ENCODE measurements at places on chromosomes 11 and 22. TPM values are rescaled to one million over a fixed set of nuclear protein-coding genes. Genes with fewer than 3 reads are reported as not detected.

GRCh38 chr22:50436015-50436830 is 38.6 kb downstream of the SBF1 start:
- no peak for DNase-seq

DNA sequence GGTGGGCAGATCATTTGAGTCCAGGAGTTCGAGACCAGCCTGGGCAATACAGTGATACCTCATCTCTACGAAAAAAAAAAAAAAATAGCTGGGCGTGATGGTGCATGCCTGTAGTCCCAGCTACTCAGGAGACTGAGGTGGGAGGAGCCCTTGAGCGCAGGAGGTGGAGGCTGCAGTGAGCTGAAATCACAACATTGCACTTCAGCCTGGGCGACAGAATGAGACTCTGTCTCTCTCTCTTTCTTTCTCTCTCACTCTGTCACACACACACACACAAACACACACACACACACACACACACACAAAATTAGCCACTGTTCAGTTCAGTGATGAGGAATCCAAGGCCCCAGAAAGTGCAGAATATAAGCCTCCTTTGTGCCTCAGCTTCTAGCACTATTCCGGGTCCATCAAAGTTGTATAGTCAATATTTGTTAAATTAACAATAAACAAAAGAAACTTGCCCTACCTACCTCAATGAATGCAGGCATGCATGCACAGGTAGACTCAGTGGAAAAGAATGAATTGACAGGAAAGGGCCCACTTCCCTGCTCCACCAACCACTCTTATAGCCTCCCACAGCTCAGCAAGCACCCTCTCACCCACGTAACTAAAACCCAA is 3.9 kb upstream of the SMIM35 start:
- DNase-seq, result no peak

DNA sequence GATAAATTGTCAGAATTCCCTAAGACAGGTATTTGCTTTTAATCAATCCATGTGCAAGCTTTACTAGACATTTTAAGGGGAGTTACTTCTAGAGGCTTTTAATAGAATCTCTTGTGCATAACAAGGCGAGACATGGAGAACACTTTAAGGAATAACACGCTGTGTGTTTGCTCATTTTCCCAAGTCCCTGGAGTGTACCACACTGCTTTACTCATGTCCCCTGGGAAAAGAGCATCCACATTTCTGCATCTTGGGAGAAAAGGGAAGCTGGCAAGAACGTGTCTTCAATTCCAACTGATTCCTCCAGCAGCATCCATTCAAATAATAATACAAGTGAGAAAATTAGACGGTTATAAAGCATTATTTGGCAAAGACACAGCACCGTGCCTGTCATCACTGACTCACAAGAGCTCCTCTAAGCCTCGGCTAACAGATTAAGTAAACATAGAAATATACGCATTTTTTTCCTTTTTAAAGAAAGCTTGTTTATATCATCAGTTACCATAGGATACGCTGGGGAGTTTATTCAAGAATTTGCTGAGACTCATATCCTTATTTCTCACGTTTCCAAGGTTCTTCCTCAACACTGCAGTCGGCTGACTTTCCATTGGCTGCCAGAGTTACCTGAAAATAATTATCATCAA is 121.5 kb downstream of the CD44 start:
- no peak for DNase-seq

DNA sequence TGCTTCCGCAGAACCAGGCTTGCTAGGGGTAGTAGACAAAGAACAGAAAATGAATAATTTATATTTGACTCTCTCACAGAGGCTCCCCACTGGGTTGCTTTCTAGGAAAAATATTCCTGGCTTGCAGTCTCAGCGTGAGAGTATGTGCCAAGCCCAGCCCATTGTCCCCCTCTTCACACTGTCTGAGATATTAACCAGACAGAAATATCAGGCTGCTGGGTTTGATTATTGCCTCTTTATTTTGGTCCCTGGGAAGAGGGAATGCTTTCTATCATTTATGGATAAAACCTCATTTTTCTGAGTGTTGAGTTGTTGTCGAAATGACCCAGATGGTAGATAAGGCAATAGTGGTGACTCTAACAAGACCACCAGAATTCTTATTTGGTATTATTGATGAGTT is 367.9 kb downstream of the METTL15 start:
- no peak for DNase-seq

DNA sequence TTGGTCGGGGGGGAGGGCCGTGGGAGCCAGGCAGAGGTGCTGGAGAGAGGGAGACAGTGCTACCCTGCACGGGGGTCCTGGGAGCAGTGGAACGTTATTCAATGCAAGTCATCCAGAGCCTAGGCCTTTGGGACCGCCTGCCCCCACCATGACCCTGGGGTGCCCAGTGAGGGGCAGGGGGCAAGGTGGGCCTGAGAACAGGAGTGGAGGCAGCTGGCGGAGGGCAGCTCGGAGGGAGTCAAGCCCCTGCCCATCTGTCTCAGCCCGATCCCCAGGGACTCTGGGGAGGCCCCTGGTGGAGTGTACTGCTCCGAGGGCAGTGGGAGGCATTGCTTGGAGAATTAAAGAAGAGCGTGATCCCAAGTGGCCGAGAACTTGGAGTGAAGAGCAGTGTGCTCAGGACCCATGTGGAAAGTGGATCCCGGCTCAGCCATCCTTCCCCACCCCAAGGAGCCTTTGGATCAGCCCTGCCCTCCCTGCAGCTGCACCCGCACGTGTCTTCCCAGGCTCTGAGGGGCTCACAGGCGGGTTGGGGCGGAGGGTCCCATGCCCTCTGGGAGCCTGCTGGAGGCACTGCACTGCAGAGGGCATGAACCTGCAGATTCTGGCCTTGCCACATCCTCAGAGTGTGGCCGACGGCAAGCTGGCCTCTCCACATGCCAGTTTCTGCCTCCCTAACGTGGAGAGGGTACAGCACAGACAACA is 34.0 kb upstream of the SMIM38 start:
- no peak for DNase-seq

DNA sequence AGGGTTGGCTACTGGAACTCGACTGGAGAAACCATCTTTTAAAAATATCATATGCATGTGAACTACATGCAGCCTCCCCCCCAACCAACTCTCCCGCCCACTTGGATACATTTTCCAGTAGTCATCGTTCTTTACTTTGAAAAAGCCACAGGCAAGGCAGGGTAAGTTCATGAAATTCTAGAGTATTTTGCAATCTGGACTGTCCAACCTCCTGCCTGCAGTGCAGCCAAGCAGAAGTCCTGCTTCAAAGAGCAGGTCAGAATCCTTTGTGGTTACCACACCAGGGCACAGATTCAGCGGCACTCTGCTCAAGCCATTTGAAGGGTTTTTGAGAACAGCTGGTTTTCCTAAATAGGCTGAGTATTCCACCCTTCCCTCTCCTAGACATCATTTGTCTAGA is 12.1 kb downstream of the ELF5 start:
- DNase-seq, result no peak

- DNase-seq, result peak; percentile 80
These were observed 15.3 kb downstream of the MACROD1 start for GRCh38 chr11:64150481-64151239.

DNA sequence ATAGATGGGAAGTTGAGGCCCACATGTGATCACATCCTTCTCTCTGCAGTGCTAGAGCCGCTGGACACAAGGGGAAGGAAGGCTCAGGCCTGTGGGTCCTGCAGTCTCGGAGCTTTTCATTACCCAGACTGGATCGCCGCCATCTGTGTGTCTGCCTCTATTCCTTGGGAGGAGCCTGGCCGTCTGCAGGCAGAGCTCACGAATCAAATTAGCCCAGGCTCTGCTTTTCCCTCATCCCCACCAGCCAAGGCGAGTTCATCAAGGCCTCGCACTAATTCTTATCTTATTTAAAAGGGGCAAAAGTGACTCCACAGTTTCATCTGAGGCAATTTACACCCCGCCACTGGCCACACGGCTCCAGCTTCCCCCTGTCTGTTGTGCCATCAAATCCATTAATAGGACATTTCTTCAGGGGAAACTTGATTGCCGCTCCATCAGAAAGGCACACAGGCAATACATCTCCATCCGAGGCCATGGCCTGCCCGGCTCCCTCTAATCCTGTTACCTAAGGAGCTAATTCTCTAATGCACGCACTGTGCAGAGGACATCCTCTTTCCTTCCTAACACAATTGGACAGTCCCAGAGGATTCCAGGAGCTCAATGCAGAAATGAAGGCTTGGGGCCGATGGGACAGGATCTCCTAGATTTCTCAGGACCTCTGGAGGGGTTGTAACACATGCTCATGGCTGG is 3.3 kb upstream of the HTR3A start:
- DNase-seq, result no peak

DNA sequence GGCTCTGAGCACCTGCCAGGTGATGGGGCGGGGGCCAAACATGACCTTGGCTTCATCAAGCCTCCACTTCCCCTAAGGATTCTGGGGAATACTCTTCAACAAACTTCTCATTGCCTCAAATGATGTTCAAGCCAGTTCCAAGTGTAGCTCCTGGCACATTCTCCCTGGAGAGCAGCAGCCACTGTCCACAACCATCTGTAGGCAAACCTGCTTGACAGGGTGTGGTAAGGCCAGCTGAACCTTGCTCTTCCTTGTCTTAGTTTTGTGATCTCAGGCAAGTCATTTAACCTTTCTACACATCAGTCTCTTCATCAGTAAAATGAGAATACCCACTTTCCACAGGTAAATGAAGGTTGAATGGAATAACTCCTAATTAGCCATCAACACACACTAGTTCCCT is 323.3 kb downstream of the TENM4 start:
- DNase-seq, result no peak

GRCh38 chr22:20918663-20919218 is 1.5 kb downstream of the CRKL start:
- no peak for DNase-seq

DNA sequence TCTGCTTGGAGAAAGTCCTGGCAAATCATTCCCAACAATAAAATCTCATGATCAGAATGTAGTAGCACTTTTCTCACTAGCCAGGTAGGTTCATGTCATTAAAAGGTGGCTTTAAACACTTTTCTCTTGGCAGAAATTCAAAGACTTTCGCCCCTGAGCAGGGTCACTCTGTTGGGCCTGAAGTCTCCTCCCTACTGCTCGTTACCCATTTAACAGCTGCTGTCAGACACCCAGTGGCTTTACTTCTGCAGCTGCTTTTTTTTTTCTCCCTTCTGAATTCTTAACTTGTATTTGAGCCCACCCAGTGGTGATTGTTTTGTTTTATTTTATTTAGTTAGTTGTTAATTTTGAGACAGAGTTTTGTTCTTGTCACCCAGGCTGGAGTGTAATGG is 25.0 kb downstream of the ARHGAP8 start:
- DNase-seq, result no peak

DNA sequence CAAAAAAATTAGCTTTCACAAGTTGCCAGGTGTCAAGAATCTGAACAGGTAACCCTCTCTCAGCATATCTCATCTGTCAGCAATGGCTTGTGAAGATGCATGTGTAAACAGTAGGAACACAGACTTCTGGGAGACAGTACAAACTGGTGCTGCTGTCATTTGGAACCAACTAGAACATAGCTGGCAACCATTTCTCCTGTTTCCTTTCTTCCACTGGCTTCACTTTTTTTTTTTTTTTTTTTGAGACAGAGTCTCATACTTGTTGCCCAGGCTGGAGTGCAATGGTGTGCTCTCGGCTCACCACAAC is 2.1 kb upstream of the PIK3C2A start:
- DNase-seq, result no peak

GRCh38 chr11:94511932-94512781 is at the start of gene C11orf97:
C11orf97 (plus strand) TSS chr11:94512461; CDS start chr11:94512529, 68 bp downstream.
- DNase-seq, result peak; percentile 79

GRCh38 chr22:39525658-39525975 is 5.3 kb downstream of the ATF4 start:
- no peak for DNase-seq

DNA sequence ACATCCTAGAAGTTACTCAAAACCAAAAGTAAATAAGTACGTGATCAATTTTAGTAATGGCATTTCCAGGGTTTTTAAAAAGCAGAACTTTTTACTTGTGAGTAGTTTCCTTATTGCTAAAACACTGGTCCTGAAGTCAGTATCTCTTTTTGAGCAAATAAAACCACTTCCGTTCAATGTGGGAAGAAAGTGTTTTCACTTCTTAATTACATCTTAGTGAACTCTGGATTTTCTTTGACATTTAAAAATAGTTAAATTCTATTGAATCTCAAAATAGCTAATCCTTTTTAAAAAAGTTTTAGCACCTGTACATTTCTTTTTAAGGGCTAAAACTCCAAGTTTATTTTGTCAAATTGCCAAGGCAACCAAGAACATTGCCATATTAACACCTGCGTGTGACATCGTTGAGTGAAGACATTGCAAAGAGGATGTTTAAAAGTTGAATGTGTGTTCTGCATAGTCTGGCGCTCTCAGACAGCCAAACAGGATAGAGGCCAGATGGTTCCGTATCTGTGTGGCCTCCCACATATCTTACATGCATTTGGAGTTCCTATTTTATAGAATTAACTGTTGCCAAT is 17.2 kb upstream of the OR5B21 start:
- DNase-seq, result peak; percentile 28

GRCh38 chr11:77199137-77199745 is 71.2 kb downstream of the MYO7A start:
- DNase-seq, result no peak

DNA sequence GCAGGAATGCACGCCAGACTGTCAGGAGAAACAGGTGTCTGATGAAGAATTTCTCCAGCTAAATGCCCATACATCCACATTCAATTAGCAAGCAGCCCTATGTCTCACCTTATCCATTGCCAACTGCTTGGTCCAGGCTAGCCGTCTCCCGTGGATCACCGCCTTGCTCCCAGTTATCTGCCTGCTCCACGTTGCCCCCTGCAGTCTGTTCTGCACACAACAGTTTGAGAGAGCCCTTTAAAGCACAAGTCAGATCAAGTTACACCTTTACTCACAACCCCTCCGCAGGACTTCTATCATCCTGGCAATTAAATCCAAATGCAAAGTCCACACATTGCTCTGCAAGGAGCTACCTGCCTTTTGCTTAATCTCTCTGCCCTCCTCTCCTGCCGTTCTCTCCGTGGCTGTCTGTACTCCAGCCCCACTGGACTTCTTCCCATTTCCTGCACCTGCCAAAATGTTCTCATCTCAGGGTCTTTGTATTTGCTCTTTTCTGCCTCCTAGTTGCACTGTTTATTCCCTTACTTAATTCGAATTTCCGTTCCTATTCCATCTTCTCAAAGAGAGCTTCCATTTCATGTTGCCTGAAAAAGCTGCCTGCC is 185.3 kb upstream of the LARGE1 start:
- peak; percentile 60 for DNase-seq

TPBGL gene
- total RNA-seq, result 0.26 TPM

PKP3 gene
- 48.8 TPM for total RNA-seq

TRIM66 gene
- 11.2 TPM for total RNA-seq

BRSK2 gene
- total RNA-seq, result 113 TPM

SMIM35 gene
- total RNA-seq, result not detected

SYT7 gene
- total RNA-seq, result 8.6 TPM

TRIM48 gene
- not detected for total RNA-seq

IL17REL gene
- total RNA-seq, result not detected

PKNOX2 gene
- 4.9 TPM for total RNA-seq

LYVE1 gene
- 31.4 TPM for total RNA-seq

Data from body of pancreas (tissue), 4 donors.